ENCODE measurements at places on chromosomes 12 and 14. TPM values are rescaled to one million over a fixed set of nuclear protein-coding genes. Genes with fewer than 3 reads are reported as not detected.

Gene NANOG
- not detected for total RNA-seq

DNA sequence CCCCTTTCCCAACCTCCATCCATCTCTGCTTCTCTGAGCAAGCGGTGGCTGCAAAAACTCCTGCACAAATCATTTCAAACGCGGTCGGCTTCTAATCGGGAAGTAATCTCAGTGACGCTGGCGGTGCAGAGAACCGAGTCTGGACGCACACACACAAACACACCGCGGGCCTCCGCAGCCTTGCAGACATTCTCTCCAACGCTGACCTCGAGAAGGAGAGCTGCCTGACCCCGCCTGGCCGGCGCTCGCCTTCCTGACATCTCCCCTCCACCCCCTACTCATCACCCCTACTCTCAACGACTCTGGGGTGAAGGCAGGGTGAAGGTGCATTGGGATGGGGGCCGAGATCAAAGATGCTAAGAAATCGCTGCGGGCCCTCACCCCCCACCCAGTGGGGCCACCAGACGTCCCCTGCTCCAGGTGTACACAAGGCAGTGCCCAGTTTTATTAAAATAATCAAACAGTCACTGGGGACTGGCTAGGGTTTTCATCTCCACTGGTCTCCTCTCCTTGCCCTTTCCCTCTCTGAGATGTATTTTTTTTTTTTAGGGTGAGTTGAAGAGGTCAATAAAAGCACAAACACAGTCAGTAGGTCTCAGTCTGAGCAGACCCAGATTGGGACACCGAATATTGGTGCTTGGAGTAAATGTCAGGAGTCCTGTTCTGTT, 506 bp upstream of the TBX5 start:
- H3K4me3 ChIP-seq, result peak overlapping the region; percentile 60
- no peaks in the 10 kb centered on the region for H3K4me1 ChIP-seq
- no peaks in the 10 kb centered on the region for H3K36me3 ChIP-seq
- peak overlapping the region; percentile 85 for H3K27ac ChIP-seq

DNA sequence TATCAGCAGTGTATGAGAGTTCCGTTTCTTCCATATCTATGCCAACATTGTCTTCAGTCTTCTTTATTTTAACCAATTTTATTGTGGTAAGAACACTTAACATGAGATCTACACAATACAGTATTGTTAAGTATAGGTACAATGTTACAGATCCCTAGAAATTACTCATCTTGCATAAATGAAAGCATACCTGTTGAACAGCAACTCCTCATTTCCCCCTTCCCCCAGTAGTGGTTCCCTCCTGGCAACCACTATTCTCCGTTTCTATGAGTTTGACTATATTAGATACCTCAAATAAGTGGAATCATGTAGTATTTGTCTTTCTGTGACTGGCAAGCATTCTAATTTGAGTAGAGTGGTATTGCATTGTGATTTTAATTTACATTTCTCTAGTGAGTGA, 150.5 kb downstream of the CRADD start:
- H3K4me1 ChIP-seq, result peaks cover 33% of the 10 kb centered on the region
- no peaks in the 10 kb centered on the region for H3K36me3 ChIP-seq
- H3K27ac ChIP-seq, result no peak overlapping the region
- no peak for DNase-seq

DNA sequence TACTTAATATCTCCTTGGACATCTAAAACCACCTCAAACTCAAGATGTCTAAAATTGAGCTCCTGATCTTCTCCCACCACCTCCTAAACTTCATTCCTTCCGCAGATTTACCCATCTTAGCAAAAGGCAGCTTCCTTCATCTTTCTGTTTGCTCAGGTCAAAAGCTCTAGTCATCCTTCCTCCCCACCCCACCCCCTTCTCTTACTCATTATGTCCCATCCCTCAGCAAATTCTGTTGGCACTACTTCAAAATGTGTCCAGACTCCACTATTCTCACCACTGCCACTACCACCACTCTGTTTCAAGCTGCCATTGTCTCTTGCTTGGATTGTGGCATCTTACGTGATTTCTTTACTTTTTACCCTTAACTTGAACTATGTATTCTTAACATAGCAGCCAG, 59.2 kb upstream of the ZDHHC17 start:
- no peak overlapping the region for H3K4me3 ChIP-seq
- H3K27me3 ChIP-seq, result no peaks in the 10 kb centered on the region
- no peaks in the 10 kb centered on the region for H3K4me1 ChIP-seq
- H3K36me3 ChIP-seq, result no peaks in the 10 kb centered on the region

DNA sequence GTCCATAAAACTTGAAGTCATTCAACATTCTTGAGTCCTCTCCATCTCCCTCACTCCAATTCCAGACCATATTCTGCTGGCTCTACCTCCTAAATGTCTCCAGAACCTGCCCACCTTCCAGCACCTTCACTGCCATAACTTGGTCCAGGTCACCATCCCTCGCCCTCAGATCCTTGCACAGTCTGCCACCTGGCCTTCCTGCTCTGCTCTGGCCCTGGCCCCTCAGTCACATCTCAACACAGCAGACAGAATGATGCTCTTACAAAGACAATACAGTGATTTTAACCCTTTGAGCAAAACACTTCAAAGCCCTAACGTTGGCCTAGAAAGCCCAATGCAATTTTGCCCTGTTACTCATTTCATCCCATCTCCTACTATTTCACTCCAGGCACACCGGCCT, 81.8 kb upstream of the PDZRN4 start:
- no peak for DNase-seq
- no peak overlapping the region for H3K27ac ChIP-seq
- no peaks in the 10 kb centered on the region for H3K36me3 ChIP-seq
- H3K4me1 ChIP-seq, result no peaks in the 10 kb centered on the region
- no peak overlapping the region for H3K4me3 ChIP-seq

DNA sequence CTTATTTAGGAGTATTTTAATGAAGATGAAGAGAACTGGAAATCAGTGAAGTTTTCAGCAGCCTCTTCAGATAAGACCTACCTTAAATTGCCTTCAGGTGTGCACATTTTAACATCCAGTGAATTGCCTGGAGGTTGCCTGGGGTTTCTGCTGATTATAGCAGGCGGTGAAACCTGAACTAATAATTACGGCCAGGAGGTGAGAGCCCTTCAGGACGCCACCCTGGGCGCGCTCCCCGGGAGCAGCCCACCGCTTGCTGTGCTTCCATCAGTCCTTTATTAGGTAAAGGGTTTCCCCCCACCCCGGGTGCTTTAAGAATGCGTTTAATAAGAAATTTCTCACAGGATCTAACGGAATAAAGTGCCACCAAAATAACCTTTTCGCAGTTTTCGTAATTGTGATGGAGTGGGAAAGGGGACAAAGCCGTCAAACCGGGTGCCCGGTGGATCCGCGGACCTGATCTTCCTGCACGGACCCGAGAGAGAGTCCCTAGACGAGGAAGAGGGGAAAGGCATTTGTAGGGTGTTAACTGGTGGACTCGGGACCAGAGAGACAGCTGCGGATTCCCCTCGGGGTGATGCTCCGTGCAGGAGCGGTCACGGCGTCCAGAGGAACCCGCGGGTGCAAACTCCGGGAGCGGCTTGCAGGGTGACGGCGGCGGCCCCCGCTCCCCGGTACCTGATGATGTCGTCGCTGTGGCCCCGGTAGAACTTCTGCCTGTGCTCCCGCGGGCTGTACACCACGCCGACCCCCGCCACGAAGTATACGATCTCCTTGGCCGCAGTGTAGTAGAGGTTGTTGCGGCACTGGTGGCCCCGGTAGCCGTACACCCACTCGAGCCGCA, 902 bp downstream of the EML5 start:
- H3K36me3 ChIP-seq, result no peaks in the 10 kb centered on the region
- H3K27ac ChIP-seq, result peak overlapping the region; percentile 80
- peak; percentile 54 for DNase-seq
- H3K4me1 ChIP-seq, result peaks cover 13% of the 10 kb centered on the region

- H3K27ac ChIP-seq, result no peak overlapping the region
- H3K36me3 ChIP-seq, result no peaks in the 10 kb centered on the region
- no peak for DNase-seq
Observed at GRCh38 chr12:69999561-69999960, 174.5 kb downstream of the MYRFL start.

GRCh38 chr14:68657300-68658028, 135.4 kb downstream of the ZFP36L1 start:
- H3K4me1 ChIP-seq, result peaks cover 26% of the 10 kb centered on the region
- no peak overlapping the region for H3K27ac ChIP-seq
- H3K4me3 ChIP-seq, result no peak overlapping the region
- no peaks in the 10 kb centered on the region for H3K27me3 ChIP-seq
- H3K36me3 ChIP-seq, result no peaks in the 10 kb centered on the region
- DNase-seq, result no peak

- H3K27ac ChIP-seq, result no peak overlapping the region
- H3K4me1 ChIP-seq, result no peaks in the 10 kb centered on the region
- H3K36me3 ChIP-seq, result no peaks in the 10 kb centered on the region
- DNase-seq, result no peak
- no peak overlapping the region for H3K4me3 ChIP-seq
- no peaks in the 10 kb centered on the region for H3K27me3 ChIP-seq
Observed at GRCh38 chr12:95607642-95608041, 56.4 kb upstream of the USP44 start.

DNA sequence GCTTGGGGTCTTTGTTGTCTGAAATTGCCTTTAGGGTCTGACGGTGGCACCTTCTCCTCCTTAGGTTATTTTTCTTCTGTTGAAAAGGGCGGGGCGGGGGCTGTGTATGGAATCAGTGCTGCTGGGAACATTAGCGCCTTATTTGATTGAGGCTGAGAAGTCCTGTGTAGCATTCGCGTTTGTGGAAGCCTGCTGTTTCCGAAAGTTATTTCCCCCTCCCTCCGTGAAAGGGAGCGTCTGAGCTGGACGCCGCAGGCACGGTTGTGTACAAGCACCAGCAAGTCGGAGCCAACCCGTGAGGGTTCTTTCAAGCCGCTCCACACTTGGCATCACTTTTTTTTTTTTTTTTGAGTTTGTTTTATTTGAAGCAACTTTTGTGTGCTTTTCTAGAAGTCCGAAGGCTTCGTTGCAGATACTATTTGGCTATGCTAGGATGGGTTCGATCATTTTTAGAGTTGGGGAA, 1.1 kb downstream of the SYNE2 start:
- peaks cover 19% of the 10 kb centered on the region for H3K4me1 ChIP-seq
- peak overlapping the region; percentile 87 for H3K27ac ChIP-seq
- peak; percentile 63 for DNase-seq
- no peaks in the 10 kb centered on the region for H3K36me3 ChIP-seq
